ENCODE measurements at places on chromosomes 12 and 14.
A peak's percentile ranks its signal among the peaks of the same experiment; 100 is the strongest.

DNA sequence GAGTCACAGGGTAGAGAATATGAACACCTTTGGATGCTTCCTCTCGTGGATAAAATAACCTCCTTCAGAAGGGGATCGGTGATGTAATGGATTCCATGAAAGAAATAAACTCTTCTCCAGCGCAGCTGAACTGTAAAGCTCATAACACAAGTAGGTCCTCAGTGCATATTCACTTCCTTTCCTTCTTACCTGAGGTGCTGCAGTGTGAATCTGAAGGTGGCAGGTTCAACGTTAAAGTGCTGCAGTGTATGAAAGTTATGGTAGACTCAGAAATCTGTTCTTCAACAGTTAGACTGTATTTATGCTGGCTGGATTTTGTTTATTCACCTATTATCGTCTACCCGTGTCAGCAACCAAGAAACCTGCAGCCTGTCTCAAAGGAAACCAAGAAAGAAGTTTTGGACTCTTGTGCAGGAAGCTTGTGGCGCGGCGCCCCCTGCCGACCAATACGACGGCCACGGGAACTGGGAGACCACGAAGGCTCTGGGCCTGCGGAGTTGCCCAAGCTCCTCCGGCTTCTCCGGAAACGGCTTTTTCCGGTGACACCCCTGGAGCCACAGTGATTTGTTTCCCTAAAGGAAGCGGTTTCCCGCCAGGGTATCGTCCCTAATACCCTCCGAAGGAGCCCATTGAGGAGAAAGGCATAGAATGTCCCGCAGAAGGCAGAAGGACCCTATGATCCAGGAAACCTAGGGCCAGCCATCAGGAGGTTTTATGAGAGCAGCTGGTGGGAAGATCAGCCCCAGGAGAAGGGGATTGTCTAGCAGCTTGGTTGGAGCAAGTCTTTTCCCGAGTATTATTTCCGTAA is 17.6 kb upstream of the RNASE3 start:
- DNase-seq, result peak; percentile 60

GRCh38 chr12:52691076-52691840 is 11.1 kb upstream of the KRT1 start:
- DNase-seq, result peak; percentile 15

GRCh38 chr12:65622056-65622455 is 202.2 kb upstream of the HMGA2 start:
- DNase-seq, result no peak

- DNase-seq, result no peak
These were observed at the start of gene RASSF9 for GRCh38 chr12:85836197-85837090. Gene RASSF9, minus strand, starts transcription at chr12:85836409. Its CDS starts 208 bp downstream, at chr12:85836201.

GRCh38 chr12:76420222-76420621 is 72.0 kb upstream of the BBS10 start:
- DNase-seq, result no peak

GRCh38 chr14:68363843-68364767 is 428.8 kb downstream of the ZFP36L1 start:
- DNase-seq, result no peak

- DNase-seq, result no peak
These were observed 5.4 kb downstream of the SLC15A4 start for GRCh38 chr12:128818065-128819022.

DNA sequence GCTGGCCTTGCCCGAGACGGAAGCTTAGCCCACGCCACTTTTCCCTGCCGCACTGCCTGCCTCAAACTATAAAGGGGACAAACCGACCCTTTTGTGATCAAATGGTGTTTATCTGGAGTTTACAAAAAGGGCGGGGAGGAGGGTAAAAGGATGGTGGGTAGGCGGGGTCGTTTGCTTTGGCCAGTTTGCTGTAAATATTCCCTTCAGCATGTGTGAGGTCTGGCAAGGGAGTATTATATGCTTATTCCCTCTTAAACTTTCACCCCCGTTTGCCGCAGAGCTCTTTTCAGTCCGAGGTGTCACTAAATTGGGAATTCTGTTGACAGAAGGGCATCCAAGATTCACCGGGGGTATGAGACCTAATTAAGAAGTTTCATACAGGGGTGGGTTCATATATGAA is 3.8 kb upstream of the TBX3 start:
- no peak for DNase-seq

GRCh38 chr12:10521555-10521954 is 15.9 kb downstream of the EIF2S3B start:
- no peak for DNase-seq

Measured in stimulated activated CD4-positive, alpha-beta T cell treated with anti-CD3 and anti-CD28 coated beads, Interleukin-1b, Interleukin-23, amount 100 ng/mL, for 1 hour (primary cell).